ENCODE measurements at places on chromosomes 12 and 14.

DNA sequence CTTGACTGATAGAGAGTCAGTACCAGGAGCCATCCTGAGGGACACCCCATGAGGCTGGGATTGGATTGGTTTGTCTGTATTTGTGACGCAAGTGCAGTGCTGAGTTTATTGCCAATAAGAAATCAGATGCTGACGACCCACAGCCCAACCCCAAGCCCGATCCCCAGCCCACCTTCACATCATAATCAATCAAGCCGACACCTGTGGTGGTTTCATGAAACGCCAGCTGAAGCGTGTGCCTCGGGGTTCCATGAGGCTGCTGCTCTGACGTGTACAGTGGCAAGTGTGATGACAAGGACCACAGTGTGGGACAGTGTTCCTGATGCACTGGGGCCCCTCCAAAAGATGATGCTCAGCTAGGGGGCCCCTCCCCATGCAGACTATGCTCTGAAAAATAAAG is 62.1 kb upstream of the C14orf180 start:
- no peak for DNase-seq

GRCh38 chr14:72604133-72604532 is 289.8 kb downstream of the DPF3 start:
- no peak for DNase-seq

DNA sequence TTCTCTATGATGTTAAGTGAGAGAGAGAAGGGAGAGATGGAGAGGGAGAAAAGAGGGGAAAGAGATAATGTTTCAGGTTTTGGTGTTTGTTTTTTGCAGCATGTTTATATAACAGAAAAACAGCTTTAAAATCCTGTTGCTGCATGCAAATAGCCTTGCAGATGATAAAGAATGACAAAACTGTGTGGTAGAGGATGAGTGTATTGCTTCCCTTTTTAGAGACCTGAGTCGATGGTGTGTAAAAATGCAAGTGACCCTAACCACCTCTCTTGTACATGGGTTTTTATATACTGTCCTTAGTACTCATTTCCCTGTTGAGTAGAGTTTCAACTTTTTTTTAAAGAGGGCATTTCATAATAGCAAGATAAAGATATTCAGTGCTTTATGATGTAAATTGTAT is 249.1 kb downstream of the AKAP6 start:
- no peak for DNase-seq

GRCh38 chr14:35240231-35240630 is 52.0 kb upstream of the PSMA6 start:
- no peak for DNase-seq

GRCh38 chr14:85317491-85318021 is 212.4 kb upstream of the FLRT2 start:
- no peak for DNase-seq

DNA sequence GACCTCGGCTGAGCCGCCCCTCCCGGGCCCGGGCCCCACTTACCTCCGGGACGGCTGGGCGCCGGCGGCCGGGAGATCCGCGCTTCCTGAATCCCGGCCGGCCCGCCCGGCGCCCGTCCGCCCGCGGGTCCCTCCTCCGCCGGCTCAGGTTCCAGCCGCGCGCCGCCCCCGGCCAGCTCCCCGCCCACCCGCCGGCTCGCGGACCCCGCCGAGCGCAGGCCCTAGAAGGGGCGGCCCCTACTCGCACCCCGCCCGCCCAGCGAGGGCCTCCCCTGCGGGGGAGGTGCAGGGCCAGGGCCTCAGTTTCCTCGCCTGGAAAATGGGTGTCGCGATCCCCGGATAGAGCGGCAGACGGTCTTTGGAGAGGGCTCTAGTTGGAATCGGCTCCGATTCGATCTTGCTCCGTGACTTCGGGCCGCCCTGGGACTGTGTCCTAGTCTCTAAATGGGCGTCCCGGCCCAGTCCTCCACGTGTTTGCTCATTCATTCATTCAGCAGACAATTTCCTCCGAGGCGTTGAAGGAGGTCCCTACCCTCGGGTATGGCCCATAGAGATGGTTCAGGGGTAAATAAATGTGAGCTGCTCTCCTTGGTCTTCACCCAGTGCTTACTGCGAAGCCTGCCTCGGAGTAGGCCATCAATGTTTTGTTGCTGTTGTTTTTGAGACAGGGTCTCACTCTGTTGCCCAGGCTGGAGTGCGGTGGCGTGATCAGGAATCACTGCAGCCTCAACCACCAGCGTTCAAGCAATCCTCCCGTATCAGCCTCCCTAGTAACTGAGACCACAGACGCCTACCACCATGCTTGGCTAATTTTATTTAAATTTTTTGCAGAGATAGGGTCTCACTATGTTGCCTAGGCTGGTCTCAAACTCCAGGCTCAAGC is at the start of gene TRPV4:
TSS of gene TRPV4 (minus strand) at position 92 of the 883 bp plus-strand sequence. CDS start 18,602 bp downstream, outside the sequence.
- no peak for DNase-seq

- no peak for DNase-seq
Measured at GRCh38 chr12:126792411-126792810, 1474.6 kb upstream of the TMEM132C start.

DNA sequence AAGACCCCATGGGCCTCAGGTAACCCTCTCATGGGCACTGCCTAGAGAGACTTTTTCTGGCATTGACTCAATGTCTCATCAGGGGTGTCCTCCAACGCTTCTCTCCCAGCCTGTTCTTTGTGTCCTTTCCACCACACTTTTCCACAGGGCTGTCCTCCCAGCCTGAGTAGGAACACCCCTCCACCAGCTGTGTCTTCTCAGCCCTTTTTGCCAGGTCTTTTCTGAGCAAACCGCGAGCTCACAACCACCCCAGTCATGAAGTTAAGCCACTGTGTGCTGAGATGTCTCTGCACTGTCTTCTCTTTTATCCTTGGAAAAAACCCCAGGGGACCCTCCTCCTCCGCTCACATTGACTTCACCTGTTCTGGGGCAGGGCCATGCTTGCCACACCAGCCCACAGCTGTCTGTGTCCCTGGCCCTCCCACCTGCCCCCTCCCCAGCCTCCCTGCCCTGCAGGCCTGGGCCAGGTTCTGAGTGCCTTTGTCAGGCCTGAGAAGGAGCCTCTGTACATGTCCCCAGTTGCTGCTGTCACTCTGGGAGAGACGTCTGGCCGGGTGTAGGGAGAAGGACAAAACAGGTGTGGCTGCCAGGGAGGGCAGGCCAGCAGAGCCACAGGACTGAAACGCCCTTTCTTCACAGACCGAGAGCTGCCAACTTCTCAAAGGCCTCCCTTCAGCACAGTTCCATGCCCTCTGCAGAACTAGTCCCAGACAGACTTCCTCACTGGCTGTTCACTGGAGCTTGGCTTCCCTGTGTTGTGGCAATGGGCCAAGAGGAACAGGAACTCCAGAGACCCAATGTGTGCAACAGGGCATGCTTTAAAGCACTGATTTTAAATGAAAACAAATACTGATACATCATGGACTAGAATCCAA is 50.5 kb upstream of the PNMA1 start:
- no peak for DNase-seq

DNA sequence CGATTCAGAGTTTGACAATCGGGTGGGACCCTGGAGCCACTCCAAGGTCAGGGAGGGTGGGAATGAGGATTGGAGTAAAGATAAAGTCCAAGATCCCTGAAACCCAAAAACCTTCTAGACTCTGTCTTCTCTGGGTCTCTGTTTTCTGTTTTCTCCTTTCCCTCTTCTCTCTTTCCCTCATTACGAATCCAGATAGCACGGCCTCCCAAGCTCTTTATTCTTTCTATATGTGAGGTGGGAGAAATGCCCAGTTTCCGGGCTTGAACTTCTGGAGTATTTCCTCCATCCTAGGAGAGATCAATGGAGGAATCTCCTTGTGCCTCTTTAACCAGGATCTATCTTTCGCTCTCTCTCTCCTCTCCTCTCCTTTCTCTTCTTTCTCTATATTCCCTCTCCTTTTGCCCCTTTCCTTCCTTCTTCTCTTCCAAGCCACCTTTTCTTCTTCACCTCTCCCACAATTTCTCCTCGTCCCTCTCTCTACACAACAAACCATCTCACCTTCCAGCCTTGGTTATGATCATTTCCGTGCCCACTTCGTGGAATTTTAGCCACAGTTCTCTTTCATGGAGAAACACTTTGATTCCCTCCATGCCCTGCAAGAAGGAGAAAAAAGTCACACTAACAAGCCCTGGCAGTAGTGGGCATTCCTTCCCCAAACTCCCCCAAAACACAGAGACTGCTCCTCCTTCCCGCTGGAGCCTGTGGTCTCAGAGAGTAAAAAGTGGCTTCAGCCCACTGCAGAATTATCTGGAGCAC is 4.4 kb downstream of the TBX5 start:
- DNase-seq = no peak

GRCh38 chr12:130127532-130127911 is 34.7 kb upstream of the FZD10 start:
- DNase-seq = no peak

- no peak for DNase-seq
Measured at GRCh38 chr12:68559984-68560850, 50.5 kb upstream of the RAP1B start.

GRCh38 chr12:120762086-120762485 is 36.5 kb downstream of the ACADS start:
- no peak for DNase-seq

DNA sequence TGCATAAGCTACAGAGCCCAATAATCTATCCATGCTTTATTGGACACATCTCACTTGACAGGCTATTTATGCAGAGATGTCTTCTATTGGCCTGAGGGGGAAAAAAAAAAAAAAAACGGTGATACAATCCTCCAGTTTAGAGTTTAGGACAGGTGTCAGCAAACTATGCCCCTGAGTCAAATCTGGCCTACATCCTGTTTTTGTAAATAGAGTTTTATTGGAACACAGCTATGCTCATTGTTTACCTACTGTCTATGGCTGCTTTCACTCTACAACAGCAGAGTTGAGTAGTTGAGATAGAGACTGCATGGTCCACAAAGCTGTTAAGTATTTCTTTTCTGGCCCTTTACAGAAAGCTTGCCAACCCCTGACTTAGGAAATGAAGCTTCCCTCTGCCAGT is 403.1 kb downstream of the C12orf75 start:
- DNase-seq = no peak

- DNase-seq = no peak
Measured at GRCh38 chr12:10305411-10305810, 2.3 kb upstream of the KLRD1 start.

DNA sequence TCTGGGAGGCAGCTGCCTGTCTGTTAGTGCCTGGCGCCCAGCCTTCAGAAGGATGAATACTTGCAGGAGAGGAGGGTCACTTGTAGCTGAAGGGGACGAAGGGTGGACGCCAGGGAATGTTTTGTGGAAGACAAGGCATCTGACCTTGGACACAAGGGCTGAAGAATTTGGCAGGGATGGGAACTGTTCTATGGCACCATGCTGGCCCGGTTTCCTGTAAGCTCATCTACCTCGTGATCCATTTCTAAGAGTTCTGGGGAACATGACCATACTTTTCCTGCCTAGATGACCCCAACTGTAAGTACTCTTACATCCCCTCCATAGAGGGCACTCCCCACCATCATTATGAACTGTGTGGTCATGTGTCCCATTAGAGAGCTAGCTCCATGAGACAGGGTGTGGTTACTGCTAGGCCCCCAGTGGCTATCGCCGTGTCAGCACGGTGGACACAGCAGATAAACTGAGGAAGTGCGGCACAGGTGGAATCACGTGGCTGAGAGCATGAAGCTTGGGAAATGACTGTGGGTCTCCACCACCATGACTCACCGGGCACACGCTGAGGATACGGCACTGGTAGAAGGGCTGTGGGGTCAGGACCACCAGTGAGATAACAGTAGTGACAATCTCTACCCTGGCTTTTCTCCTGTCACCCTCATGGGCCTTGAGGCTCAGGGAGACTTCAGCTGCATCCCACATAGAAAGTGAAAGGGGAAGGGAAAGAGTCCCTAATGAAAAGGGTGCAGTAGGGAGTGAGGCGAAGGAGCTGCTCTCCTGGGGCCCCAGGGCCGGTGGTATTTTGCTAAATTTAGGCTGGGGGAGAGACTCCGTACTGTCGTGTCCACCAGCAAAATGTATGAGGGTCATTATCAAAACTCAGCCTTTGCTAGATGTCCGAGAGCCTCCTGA is 252.6 kb downstream of the FOXN3 start:
- DNase-seq = no peak

DNA sequence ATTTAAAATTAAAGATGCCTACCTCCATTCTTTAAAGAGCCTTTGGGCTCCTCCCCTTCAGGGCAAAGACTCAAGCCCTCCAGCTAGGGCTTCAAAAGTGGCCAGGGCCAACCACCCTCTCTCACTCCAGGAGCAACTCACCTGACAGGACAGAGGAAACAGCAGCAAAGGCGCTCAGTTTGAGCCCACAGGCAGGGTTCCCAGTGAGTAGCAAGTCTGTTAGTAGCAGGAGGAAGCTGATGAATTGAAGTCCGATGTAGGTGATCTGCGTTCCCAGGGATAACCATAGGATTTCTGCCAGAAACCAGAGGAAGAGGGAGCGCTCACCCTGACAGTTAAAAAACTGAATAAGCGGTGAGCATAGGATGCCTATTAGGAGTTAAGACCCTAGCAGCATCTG is 15.7 kb downstream of the GSG1 start:
- DNase-seq = no peak

DNA sequence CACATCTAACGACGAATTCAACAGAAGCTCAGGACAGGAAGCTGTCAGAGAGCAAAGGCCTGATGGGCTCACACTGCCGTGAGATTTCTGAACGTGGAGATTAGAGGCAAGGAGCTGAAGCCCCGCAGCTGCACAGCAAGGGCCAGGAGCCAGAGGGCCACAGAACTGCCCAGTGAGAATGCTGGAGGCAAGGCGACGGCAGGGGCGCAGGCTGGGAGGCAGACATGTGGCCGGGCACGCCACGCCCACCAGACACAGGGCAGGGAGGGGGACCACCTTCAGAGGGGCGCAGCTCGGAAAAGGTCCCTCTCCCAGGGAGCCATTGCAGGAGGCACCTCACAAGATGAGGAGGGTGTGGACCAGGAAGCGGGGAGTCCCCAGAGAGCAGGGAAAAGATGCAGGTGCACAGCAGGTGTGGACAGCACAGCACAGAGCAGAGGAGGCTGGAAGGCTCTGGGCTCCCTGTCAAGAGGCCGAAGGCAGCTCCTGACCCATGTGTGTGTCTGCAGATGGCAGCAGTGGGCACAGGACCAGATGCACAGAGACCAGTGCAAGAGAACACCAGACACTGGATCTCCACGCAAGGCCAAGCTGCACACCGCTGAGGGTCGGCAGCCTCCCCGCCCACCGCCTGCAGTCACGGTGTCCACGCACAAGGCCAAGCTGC is 23.0 kb downstream of the BTBD6 start:
- no peak for DNase-seq

- no peak for DNase-seq
Measured at GRCh38 chr12:112282920-112283319, 99.3 kb downstream of the HECTD4 start.

- no peak for DNase-seq
Measured at GRCh38 chr14:92373336-92373735, 50.4 kb downstream of the SLC24A4 start.

All from activated CD4-positive, alpha-beta T cell treated with anti-CD3 and anti-CD28 coated beads, Interleukin-2, amount 10 ng/mL, durations not matched to agents 7 days and 5 days (primary cell).